ENCODE measurements at places on chromosomes 3 and 15.

- no peak for DNase-seq
Measured at GRCh38 chr15:61226361-61227256, 2.5 kb downstream of the RORA start.

DNA sequence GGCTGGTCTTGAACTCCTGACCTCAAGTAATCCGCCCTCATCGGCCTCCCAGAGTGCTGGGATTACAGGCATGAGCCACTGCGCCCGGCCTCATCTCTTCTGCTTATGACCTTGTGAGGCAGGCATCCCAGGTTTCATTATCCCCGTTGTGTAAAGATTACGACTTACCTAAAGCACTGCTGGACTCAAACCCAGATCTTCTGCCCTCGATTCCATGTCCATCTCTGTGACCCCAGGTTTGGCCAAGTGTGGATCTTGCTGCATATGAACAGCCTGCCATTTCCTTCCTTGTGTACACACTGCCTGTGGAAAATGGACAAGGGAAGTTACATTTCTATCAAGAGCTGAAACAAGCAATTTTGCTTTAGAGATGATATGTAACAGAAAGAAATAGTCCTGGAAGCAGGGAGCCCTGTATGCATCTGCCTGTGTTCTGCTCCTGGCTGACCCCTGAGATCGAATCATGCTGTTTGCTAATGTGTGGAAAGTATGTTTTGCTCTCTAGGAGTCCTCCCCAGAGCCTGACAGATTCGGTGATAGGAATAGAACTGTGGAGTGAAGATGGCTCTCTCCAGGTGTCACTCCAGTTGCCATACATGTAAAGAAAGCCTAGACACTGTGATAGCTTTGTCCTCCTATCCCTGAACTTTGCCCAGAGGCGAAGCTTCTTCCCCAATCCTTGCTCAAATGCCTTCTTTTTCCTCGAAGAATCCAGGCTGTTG, 11.8 kb upstream of the LIPC start:
- DNase-seq = no peak

DNA sequence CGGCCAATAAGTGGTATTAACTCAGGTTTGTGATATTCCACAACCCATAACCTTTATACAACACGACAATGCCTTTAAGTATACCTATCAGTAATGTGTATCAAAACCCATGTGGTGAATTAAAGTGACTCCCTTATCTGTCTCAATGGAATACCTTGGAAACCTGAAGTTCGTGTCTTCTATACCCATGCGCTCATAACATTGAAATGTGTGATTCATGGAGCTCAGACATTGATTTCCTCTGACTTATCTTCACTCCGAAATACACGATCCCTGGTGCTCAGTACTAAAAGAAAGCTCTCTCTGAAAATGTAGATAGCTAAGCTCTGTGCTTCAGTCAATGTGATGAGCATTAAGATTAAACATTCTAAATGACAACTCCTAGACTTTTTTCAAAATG, 140.3 kb downstream of the TBC1D5 start:
- DNase-seq = no peak

DNA sequence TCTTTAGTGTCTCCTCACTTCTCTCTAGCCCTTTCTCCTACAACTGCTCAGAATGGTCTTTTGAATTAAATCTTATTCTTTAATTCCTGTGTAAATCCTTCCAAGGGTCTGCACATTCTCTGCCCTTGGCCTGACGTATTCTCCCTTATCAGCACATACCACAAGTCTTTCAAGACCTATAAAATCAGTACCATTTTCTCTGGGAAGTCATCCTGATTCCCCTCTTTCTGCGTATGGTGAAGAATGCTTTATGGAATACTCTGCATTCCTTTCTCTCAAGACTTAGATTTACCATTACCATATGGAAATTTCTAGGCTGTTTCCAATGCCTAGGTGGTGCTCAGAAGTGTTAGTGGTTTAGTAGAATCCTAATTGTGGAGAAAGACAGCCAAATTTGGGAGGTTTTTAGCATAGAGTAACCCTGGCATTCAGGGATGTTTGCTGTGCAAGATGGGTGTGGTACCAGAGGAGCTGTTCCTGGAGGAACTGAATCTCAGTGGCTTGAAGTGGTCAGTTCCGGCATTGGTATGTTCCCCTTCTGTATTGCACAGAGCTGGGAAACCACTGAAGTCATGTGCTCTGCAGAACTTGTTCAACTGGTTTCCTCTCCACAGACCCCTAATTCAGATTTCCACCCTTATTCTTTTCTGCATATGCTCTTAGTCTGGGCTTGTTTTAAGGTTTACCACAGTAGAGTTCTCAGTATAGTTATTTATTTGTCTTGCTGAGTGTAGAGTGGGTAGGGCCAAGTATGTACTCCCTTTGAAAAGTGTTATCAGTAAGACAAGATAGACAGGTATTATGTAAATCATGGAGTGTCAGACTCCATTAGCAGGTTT, 24.5 kb downstream of the IQGAP1 start:
- DNase-seq = no peak

- peak; percentile 61 for DNase-seq
Measured at GRCh38 chr3:13015286-13016082, 57.7 kb downstream of the IQSEC1 start.

Measured in stimulated activated CD4-positive, alpha-beta T cell treated with anti-CD3 and anti-CD28 coated beads, Interleukin-4, amount 100 ng/mL, for 1 hour (primary cell).